ENCODE measurements at places on chromosomes 16 and 17.

GRCh38 chr17:33297643-33298042 lies 4.5 kb upstream of the ASIC2 start:
- DNase-seq = no peak

DNA sequence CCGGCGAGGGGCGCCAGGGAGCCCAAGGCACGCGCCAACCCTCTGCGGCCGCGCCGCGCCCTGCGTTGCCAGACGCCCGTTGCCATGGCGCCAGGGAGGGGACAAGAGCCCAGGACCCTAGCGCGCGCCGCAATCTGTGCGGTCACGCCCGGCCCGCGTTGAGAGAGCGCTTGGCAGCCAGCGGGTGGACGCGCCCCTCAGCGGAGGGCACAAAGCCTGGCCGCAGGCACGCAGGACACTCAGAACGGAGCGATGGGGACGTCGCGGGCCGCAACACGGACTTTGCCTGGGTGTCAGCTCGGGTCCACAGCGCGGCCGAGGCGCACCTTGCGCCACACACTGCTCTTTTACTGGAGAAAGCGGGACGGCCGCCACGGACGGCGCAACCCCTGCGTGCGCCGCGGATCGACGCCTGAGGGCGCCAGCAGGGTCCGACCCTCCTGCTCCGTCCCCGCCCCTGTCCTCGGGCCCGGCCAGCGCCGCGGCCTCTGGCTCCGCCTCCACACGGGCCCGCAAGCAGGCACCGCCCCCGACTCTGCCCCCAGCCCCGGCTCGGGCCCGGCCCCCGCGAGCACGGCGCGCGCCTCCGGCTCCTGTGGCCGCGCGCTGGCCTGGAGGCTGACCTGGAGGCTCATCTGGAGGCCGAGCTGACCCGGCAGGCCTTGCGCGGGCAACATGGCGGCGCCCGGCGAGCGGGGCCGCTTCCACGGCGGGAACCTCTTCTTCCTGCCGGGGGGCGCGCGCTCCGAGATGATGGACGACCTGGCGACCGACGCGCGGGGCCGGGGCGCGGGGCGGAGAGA lies at the start of gene GFER:
GFER (plus strand) TSS at position 650 of the 803 bp plus-strand sequence; CDS start at position 676, 26 bp downstream.
- DNase-seq = peak; percentile 77

DNA sequence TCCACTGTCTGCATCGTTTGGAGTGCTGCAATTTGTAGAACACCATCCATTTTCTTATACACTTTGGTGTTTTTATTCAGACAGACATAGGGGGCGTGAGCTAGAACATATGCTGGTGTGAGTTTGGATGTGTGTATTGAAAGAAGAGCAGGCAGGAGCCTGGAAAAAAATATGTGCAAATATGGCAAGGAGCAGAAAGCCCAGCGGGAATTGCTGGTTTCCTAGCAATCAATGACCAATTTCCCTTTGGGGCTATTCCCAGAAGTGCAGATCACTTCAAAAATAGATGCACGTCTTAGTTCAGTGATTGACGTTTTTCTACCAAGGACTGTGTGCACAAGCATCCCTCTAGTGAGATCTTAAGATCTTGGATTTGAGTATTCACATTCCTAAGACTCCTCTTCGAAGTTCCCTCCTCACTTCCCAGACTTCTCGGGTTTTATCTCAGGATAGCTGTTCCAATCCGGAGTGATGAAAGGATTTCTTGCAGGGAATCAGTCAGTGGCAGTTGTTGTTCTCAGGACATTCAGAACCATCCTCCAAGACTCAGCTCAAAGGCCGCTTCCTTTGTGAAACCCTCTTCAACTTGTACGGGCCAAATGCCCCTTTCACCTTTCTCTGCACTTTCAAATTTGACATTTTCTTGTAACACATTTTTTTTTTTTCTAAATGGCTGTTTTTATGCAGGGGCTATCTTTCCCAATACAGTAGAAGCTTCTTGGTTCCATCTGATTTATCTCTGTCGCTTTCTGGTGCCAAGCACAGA lies 268.7 kb upstream of the ASIC2 start:
- DNase-seq = no peak

DNA sequence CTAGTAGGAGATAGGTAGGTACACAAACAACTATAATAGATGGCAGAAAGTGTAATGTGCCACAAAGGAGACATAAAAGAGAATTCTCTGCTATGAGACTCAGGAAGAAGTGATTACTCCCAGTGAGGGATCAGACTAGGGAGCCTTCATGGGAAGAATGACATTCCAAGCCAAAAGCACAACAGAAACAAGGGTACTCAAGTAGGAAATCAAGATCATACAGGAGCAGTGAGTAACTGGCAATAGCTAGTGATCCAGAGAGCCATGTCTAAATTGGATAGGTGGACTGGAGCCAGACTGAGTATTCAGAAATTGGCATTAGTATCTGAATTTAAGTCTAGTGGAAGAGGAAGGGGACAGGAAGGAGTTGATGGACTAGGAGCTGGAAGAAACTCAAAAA lies 10.7 kb downstream of the RFFL start:
- DNase-seq = no peak

GRCh38 chr17:31002047-31002446 lies 31.2 kb downstream of the RNF135 start:
- DNase-seq = no peak

GRCh38 chr16:49932434-49932833 lies 76.5 kb upstream of the ZNF423 start:
- DNase-seq = no peak

GRCh38 chr16:3023415-3023668 lies 400 bp downstream of the HCFC1R1 start:
- peak; percentile 96 for DNase-seq

DNA sequence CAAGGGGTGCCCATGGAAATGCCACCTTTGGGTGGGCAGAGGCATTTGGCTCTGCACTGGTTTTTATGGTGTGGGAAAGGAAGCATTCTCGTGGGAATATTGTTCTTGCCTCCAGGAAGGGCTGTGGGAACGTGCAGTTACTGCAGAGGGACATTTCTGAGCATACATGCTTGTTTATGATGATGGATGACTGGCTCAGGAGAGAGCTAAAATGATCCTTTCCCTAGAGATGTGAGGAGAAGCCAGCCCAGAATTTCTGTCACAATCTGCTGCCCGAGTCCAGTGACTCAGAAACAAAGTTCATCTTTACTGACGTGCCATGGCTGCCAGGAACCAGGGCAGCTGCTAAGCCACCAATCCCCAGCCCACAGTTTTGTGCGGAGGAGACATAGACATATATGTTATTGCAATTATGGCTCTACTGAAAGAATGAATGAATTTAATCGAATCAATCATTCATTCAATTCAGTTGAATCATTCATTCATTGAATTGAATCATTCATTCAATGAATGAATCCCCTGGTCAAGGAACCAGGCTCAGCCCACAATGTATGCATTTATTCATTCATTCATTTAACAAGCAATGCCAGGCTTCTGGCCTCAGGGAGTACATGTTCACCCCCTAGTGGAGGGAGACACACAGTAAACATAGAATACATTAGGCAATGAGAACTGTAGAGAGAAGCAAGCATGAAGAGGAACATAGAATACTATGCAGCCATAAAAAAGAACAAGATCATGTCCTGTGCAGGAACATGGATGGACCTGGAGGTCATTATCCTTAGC lies 414.4 kb upstream of the HSBP1 start:
- DNase-seq = no peak

DNA sequence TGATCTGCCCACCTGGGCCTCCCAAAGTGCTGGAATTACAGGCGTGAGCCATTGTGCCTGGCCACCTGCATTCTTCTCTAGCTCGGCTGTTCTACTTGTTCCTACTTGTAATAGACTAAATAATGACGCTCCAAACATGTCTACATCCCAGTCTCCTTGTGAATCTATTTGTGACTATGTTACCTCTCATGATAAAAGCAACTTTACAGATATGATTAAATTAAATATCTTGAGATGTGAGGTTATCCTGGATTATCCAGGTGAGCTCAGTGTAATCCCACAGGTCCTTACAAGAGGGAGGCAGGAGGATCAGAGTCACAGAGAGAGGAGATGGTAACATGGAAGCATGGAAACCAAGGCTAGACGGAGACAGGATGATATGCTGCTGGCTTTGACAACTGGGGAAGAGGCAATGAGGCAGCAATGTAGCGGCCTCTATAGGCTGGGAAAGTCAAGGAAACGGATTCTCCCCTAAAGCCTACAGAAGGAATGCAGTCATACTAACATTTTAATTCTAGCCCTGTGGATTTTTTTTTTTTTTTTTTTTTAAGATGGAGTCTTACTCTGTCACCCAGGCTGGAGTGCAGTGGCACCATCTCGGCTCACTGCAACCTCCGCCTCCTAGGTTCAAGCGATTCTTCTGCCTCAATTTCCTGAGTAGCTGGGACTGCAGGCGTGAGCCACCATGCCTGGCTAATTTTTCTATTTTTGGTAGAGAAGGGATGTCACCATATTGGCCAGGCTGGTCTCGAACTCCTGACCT lies 5.0 kb upstream of the LASP1 start:
- DNase-seq = peak; percentile 51

DNA sequence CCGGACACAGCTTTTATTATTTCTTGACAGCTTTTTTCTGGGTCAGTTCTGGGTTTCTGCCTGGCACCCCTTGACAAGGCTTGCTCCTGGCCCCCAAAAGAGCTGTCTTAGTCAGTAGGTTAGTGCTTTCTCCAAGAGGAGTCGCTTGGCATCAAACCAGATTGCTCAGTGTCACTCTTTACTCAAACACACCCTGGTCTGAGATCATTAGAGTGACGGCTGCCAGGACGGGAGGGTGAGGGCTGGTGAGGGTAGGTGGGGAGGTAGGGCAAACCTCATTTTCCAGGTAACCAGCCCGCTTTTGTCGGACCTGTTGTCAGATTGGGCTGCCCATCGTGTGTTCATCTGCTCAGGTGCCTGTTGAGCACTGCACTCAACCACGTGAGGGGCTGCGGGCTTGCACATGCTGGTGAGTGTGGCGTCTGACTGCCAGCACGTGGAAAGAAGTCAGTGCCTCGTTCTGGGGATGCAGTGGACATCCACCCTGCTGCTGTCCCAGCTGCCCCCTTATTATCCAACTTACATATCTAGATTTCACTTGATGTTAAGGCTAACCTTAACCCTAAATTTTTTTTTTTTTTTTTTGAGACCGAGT lies 12.4 kb downstream of the TMEM94 start:
- DNase-seq = no peak

DNA sequence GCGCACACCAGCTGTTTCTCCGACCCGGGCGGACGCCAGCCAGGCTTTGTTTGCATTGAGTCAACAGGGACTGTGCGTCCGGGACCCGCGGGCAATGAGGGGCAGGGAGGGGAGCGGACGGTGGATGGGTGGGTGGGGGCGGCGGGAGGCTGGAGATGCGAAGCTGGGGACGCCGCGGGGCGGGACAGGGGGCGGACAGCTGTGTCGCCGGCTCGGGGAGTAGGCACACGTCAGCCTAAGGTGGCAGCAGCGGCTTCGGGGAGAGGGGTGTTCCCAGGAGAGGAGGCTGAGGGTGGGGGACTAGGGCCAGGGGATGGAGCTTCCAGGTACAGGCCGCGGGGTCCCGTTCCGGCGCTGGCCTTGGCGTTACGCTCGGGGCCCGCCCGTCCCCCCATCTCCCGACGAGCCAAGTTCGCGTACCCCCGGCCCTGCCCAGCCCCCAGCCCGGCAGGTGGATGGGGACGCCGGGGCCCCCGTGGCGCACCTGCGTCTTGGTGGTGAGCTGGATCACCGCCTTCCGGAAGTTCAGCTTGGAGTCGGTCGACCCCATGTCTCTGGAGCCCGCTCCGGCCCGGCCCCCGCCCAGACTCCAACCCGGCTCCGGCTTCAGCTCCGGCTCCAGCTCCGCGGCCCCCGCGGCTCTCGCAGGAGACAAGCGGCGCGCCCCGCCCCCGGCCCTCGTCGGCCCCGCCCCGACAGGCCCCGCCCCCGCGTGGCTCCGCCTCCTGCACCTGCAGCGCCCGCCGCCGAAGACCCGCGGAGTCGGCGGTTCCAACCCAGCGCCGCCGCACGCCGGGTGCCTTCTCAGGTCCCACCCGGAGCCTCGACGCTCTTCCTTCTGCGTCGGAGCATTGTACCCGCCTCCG lies at the start of gene HID1:
HID1 (minus strand) TSS at position 653 of the 866 bp plus-strand sequence; CDS start at position 550, 103 bp downstream.
- DNase-seq = no peak

GRCh38 chr17:83192161-83192788 lies 112.9 kb downstream of the METRNL start:
- DNase-seq = no peak

GRCh38 chr17:36879027-36879426 lies 58.2 kb upstream of the LHX1 start:
- no peak for DNase-seq

- DNase-seq = peak; percentile 98
Measured at GRCh38 chr17:50686494-50687199, 21.1 kb downstream of the ANKRD40 start.

- peak; percentile 74 for DNase-seq
Measured at GRCh38 chr17:57104461-57105175, 19.6 kb downstream of the AKAP1 start.

DNA sequence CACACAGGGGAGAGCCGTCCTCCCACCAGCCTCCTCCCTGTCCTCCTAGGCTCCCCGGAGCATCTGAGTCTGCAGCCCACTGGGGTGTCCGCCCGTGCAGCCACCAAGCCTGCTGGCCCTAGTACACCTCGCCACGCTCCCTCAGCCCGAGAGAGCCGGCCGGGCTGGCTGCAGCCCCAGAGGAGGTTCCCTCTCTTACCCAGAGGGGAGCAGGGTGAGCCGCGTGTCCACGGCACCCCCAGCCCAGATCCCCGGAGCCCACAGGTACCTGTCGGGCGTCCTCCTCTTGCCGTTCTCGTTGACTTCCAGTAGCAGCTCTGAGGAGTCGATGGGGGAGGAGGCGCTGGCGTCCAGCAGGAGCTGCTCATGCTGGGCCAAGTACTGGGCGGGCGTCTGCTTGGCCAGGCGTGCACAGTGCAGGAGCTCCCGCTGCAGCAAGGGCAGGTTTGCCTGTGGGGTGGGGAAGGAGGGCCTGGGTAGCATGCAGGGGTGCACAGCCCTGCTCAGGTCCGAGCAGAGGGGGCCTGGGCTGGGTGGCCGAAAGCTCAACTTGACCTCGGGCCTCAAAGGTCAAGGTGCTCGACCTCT lies 19.3 kb upstream of the PABPN1L start:
- no peak for DNase-seq

DNA sequence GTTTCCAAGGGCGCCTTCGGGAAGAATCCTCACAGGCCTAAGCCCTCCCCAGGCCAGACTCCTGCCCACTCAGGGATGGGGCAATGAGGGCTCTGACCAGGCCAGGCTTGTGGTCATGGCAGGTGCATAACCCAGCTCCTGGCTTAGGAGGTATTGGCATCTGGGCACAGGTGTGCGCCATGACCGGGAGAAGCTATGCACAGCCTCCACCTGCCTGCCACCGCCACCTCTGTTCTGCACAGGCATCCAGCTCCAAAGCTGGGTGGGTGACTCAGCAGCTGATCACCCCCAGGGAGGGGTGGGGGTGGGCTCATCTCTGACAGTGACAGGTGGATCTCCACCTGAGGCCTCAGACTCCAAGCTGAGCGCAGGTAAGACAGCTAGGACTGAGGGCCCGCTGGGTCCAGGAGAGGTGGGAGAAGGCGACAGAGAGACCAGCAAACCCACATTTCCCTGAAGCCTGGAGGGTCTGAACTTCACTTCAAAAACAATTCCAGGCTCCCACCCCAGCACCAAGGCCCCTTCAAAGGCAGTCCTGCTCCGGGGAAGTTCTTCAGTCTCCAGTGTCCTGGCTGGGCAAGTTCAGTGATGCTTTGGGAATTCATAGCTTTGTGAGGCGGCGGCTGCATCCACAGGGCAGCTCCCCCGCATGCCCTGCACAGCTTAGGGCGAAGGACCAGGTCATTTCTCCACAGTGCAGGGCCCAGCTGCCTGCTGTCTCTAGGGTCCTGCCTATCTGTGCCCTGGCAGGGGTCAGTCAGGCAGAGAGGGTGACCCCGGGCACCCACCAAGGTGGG lies 121.6 kb upstream of the SMURF2 start:
- DNase-seq = no peak

All from A172 (cell line).